ENCODE measurements at places on chromosomes 3 and 15. TPM values are rescaled to one million over a fixed set of nuclear protein-coding genes. Genes with fewer than 3 reads are reported as not detected.

GRCh38 chr15:29476503-29477080, 207.0 kb upstream of the NSMCE3 start:
- no peaks in the 10 kb centered on the region for H3K36me3 ChIP-seq
- DNase-seq = no peak
- H3K27ac ChIP-seq = no peak overlapping the region
- H3K4me1 ChIP-seq = no peaks in the 10 kb centered on the region

DNA sequence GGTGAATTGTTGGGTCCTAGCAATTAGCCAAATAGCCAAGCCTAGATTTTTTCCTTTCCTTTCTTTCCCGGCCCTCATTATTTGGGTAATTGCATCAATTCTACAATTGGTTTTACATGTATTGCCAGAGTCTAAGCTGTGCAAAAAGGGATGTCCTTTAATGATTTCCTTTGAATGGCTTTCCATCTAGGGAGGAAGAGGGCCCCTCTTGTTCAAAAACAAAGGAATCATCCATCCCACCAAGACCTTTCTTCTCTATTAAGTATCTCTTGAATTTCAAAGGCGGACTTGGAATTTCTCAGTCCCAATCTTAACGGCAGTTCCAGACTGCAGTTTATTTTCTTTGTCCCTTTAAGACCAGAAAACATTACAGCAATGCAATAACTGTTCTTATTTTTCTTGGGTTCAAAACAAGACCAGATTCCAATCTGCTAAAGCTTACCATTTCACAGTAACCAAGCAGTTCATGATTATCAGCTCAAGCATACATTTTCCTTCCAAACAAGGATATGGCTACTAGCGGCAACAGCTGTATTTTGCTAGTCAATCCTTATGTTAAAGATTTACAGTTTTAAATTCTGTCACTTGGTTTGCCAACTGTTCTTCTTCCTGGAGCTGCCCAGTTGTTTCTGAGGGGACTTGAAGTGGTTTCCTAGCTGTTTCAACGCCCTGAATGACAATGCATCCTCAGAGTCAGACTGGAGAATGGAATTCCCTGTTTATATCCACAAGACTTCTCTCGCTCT, 91.4 kb upstream of the LRIG1 start:
- H3K4me1 ChIP-seq = no peaks in the 10 kb centered on the region
- no peaks in the 10 kb centered on the region for H3K27me3 ChIP-seq
- DNase-seq = no peak
- no peak overlapping the region for H3K27ac ChIP-seq
- H3K4me3 ChIP-seq = no peak overlapping the region
- H3K36me3 ChIP-seq = no peaks in the 10 kb centered on the region

GRCh38 chr3:142046320-142047020, 102.9 kb downstream of the TFDP2 start:
- H3K27ac ChIP-seq = no peak overlapping the region
- H3K4me3 ChIP-seq = no peak overlapping the region
- no peaks in the 10 kb centered on the region for H3K4me1 ChIP-seq
- DNase-seq = no peak

- no peak overlapping the region for H3K27ac ChIP-seq
- DNase-seq = no peak
- H3K4me3 ChIP-seq = no peak overlapping the region
- no peaks in the 10 kb centered on the region for H3K36me3 ChIP-seq
- no peaks in the 10 kb centered on the region for H3K4me1 ChIP-seq
These were observed 495.5 kb upstream of the CFAP20DC start for GRCh38 chr3:59545374-59545773.

GRCh38 chr15:91627473-91628278, 225.8 kb upstream of the SLCO3A1 start:
- H3K27ac ChIP-seq = peak overlapping the region; percentile 41
- H3K4me3 ChIP-seq = no peak overlapping the region
- H3K4me1 ChIP-seq = no peaks in the 10 kb centered on the region
- H3K36me3 ChIP-seq = no peaks in the 10 kb centered on the region

GRCh38 chr3:71652781-71653413, 69.4 kb upstream of the FOXP1 start:
- H3K27me3 ChIP-seq = no peaks in the 10 kb centered on the region
- peaks cover 12% of the 10 kb centered on the region for H3K4me1 ChIP-seq
- no peaks in the 10 kb centered on the region for H3K36me3 ChIP-seq
- peak; percentile 37 for DNase-seq

GRCh38 chr15:48800811-48801455, 9.9 kb downstream of the CEP152 start:
- no peaks in the 10 kb centered on the region for H3K36me3 ChIP-seq
- DNase-seq = no peak
- peak overlapping the region; percentile 49 for H3K27ac ChIP-seq
- H3K27me3 ChIP-seq = no peaks in the 10 kb centered on the region

- H3K27me3 ChIP-seq = no peaks in the 10 kb centered on the region
- no peak overlapping the region for H3K4me3 ChIP-seq
- no peaks in the 10 kb centered on the region for H3K36me3 ChIP-seq
- no peak overlapping the region for H3K27ac ChIP-seq
These were observed 68.0 kb upstream of the RBMS3 start for GRCh38 chr3:29212789-29213433.

DNA sequence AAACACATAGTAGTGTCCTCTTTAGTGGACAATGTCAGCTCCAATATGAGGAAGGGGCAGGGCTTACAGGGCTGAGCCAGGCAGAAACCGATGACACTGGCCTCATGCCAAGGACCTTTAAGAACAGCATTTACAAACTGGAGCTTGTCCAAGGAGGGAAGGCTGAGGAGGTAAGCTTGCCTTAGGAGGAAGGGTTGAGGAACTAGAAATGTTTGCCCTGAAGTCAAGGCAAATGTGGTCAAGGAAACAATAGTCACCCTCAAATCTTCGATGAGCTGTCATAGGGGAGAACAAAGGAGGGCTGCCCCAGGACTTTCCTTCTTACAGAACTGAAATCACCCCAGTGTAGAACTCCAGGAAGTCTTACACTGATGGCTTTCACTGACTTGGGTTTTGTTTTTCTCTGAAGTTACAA, 136.4 kb downstream of the LIPC start:
- no peak overlapping the region for H3K4me3 ChIP-seq
- H3K4me1 ChIP-seq = no peaks in the 10 kb centered on the region
- H3K36me3 ChIP-seq = no peaks in the 10 kb centered on the region
- H3K27me3 ChIP-seq = no peaks in the 10 kb centered on the region

DNA sequence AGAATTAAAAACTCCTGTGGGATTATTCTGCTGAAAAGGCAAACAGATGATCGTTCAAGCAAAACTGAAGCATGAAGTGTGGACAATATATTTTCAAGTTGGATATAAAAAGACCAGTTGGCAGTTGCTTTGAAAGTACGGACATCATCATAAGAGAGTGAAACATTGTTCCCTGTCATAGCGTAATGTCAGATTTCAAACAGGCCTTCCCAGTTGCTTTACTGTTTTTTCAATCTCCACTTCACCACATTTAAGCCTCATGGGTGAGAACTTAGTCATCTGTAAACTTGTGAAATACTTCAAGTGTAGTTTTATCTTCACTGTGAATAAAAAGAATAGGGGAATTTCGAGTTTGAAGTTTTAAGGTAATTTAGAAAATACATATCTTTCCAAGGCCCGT, 435.1 kb upstream of the CNTN3 start:
- no peaks in the 10 kb centered on the region for H3K36me3 ChIP-seq
- H3K27ac ChIP-seq = no peak overlapping the region
- H3K4me1 ChIP-seq = no peaks in the 10 kb centered on the region
- no peak overlapping the region for H3K4me3 ChIP-seq
- H3K27me3 ChIP-seq = no peaks in the 10 kb centered on the region
- no peak for DNase-seq

Gene ROPN1
- 1.9 TPM for total RNA-seq

Gene TMEM266
- total RNA-seq = not detected

Gene C2CD4A
- total RNA-seq = 2.8 TPM
